Activated CD4-positive, alpha-beta T cell treated with anti-CD3 and anti-CD28 coated beads, Interleukin-2, Interleukin-6, amounts not matched to agents 100 ng/mL and 50 ng/mL, durations not matched to agents 16 hours and 8 hours (primary cell): ENCODE measurements at places on chromosomes 7 and 10.

- DNase-seq = no peak
Measured at GRCh38 chr10:36017137-36017536, 375.0 kb upstream of the FZD8 start.

- DNase-seq = peak; percentile 48
Measured at GRCh38 chr7:144738708-144739314, 97.0 kb downstream of the TPK1 start.

GRCh38 chr7:115153176-115153575, 231.3 kb downstream of the MDFIC start:
- no peak for DNase-seq

- DNase-seq = no peak
Measured at GRCh38 chr10:96034625-96035024, 8.8 kb upstream of the CCNJ start.

GRCh38 chr7:155585951-155586350, 39.6 kb upstream of the CNPY1 start:
- no peak for DNase-seq

DNA sequence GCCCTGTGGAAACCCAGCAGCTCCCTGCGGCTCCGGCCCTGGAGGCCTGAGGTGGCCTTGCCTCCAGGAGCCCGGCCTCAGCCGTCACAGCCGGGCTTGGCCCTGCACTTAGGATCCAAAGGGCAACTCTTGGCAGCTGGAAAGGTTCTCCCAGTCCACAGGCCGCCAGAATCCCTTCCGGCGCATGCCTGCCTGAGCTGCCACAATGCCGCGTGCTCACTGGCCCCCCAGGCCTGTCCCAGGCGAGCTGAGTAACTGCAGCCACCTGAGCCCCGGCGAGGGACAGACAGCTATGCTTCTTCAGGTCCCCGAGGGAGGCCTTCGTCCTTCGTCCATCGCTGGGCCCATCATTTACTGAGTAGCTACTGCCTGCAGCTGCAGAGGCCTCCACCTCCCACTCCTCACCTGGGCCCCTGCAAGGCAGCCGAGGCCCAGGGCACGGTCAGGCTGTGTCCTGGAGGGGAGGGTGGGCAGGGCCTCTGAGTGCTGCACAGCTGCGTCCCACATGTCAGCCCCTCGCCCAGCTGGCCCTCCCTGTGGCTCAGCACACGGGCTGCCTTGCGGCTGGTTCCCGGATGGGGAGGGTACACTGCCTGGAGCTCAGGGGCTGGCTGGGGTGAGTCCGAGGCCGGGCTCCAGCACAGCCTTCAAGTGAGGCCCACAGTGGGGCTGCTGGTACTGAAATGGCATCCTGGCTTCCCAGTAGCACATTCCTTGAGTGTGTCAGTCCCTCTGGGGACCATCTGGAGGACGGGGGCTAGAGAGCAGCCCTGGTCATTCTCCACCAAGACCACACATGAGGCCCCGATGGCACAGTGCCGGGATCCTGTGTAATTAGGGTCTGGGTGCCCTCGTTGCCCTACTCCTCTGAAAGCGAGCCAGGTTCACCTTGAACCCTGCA, 172.5 kb downstream of the ELFN1 start:
- no peak for DNase-seq

GRCh38 chr7:55509322-55509721, 63.0 kb downstream of the VOPP1 start:
- no peak for DNase-seq

DNA sequence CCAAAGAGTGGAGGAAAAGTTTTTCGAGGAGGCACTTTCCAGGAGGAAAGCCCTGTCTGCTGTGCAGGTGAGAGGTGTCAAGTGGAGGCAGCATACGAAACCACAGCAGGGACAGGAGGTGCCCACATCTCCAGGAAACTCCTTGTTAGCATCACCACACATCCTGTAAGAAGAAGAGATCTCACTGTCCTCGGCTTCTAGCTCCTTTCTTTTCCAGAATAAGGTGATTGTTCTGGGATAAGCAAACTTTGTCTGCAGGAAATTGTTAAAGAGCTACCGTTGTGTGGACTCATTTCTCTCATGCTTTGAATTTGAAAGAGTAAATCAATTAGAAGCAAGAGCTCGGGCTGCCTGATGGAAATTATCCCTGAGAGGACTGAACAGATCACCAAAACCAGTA, 269.4 kb downstream of the CXCL12 start:
- no peak for DNase-seq

GRCh38 chr10:104033401-104033930, 52.2 kb downstream of the COL17A1 start:
- DNase-seq = no peak

- DNase-seq = no peak
Measured at GRCh38 chr10:94213001-94213530, 149.7 kb downstream of the NOC3L start.

DNA sequence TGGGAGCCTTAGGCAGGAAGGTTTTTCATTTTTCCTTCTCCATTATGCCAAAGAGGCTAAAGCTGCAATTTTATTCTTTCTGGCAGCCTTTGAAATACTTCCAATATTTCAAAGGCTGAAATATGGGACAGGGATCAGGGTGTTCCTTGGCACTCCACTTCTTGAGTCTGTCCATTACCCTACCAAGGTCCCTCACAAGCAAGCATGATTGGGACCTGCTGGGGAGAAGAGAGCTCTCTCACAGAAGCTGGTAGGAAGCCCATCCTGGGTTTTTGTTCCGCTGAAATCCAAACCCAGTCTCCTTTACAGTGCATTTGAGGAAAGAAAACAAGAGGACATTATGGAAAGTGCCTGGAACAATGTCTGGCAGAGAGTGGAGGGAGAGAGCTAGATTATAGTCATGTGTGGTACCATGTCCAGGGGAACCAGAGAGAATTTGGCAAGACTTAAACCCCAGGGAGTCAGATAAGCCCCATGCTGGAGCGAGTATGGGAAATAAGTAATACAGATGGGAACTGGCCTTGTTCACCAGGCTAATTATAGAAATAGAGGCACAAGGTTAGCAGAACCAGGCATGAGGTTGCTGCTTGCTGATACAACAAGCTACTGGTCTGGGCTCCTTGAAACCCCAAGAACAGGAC, 104.7 kb downstream of the LSM5 start:
- DNase-seq = no peak

DNA sequence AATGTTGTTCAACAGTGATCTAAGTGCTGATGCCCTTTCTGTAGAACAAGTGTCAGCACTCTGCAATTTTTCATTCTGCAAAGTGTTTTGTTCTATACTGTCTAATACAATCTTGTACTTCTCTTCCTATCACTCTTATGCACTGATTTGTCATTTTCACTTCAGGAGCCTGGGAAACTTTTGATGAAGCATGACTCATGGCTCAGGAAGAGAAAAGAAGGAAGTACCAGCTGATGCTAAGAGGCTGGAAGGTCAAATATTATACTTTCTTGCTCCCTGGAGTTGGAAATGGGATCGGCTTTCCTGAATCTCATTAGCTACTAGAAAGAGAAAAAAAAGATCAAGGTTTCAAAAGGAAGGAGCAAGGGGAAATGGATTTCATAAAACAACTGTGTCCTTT, 45.8 kb downstream of the DGKI start:
- no peak for DNase-seq

- DNase-seq = no peak
Measured at GRCh38 chr7:112255388-112255720, 48.9 kb downstream of the ZNF277 start.

- DNase-seq = no peak
Measured at GRCh38 chr7:42006801-42007513, 230.1 kb downstream of the GLI3 start.

GRCh38 chr7:157267516-157267915, 69.3 kb upstream of the DNAJB6 start:
- DNase-seq = no peak

GRCh38 chr10:57320416-57320815, 947.3 kb downstream of the IPMK start:
- no peak for DNase-seq

DNA sequence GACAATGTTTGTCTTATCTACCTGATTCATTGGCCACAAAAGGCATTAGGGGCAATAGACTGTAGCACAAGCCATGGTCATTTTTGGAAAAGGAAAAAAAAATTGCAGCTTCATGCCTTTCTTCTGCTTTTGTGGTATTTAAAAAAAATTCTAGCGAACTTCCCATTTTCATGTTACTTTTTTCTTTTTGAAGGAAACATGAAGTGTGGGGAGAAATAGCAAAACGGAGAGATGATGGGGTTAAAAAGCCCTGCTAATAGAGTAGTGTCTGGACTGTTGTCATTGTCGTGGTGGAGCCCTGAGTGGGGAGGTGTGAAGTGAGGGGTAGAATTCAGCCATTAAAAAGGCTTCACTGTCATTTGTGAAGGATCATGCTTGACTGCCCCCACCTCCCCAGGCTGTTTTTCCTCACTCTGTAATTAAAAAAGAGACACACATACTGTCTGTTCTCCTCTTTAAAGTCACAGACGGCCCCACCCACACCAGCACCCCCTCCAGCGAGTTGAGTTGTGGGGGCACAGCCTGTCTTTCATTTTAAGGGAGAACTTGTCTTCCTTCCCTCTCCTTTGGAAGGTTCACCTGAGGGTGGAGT, 272.4 kb downstream of the CREB5 start:
- DNase-seq = no peak

GRCh38 chr7:101068401-101068800, 16.9 kb upstream of the TRIM56 start:
- no peak for DNase-seq

DNA sequence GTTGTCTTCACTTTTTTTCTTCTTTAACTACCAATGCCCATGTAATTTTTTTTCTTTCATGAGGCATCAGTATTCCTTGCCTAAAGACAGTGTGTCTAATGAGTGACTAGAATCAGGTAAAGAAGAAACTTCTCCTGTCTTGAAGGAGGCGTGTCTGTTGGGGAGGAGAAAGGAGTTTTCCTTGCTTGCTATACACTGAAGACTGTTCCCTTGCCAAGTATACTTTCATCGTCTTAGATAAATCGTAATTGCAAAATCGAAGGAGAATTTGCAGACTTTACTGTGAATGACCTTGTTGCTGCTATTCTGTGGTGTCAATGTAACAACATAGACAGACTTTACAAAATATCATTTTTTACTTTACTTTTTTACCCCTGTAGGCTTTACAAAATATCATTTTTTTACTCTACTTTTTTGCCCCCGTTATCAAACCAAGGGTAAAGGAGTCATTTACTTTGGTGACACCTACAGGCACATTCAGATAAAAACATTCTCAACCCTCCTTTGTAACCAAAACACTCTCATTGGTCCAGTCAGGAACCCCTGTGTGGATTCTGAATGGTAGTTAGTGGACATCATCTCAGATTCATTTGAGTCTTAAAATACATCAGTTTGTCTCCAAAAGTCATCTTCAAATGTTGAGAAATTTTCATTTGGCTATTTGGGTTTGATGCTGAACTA, 232.4 kb downstream of the AHR start:
- peak; percentile 20 for DNase-seq

GRCh38 chr10:119051775-119052174, 22.3 kb downstream of the NANOS1 start:
- no peak for DNase-seq

- no peak for DNase-seq
Measured at GRCh38 chr7:94003446-94004023, 620 bp downstream of the BET1 start.

- no peak for DNase-seq
Measured at GRCh38 chr10:15624401-15625196, 95.1 kb downstream of the ITGA8 start.

DNA sequence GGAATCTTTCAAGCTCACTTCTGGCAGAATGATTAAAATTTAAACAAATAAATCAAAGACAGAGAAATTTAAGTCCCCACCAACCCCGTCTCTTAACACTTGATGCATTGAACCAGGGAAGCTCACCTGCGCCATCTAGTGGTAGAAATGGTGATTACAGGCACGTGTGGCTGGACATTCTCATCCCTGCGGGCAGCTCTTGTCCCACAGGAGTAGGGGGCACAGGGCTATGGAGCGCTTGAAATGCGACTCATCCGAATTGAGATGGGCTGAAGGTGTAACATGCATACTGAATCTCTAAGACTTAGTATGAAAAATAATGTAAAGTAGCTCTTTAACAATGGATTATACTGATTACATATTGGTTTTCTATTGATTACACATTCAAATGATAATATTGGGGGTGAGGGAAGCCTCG, 24.8 kb upstream of the SLIT1 start:
- peak; percentile 80 for DNase-seq

DNA sequence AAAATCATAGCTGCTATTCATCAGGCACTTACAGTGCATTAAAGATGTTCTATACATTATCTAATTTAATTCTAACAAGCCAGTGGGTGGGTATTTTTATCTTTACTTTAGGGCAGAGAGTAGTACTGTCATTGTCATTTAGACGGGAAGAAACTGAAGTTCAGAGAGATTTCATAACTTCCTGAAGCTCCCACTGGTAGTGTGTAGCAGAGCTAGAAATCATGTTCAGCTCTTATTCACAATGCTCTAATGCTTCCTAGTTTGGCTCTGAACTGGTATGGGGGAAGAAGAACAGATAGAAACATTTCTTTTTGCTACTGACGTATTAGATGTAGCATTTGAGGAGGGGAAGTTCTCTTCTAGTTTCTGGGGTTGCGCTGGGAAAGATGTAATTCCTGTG, 116.7 kb downstream of the CYP26A1 start:
- no peak for DNase-seq

- DNase-seq = no peak
Measured at GRCh38 chr10:61633665-61634064, 29.1 kb upstream of the CABCOCO1 start.

- no peak for DNase-seq
Measured at GRCh38 chr7:70940597-70940996, 191.3 kb upstream of the GALNT17 start.

GRCh38 chr7:139737221-139738100, 40.3 kb downstream of the HIPK2 start:
- DNase-seq = peak; percentile 26

DNA sequence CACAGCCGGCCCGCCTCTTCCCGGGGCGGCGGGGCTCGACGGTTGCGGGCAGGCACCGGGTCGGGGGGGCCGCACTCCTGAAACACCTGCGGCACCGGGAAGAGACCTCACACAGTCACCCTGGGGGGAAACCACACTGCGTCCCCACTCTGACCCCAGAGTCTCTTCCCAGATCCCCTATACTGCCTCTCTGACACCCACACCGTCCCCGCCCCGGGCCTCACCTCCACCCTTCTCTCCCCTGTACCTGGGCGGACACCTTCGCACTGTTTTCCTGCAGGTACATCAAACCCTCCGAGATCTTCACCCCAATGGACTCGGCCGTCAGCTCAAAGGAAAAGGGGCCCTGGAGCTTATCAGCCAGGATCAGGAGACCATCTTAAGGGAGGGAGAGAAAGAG, 3.4 kb upstream of the GAL3ST4 start:
- DNase-seq = no peak
